Omental fat pad (tissue), 4 donors: ENCODE measurements at places on chromosomes 6 and 20.

GRCh38 chr6:168862346-168862980 is 391.2 kb downstream of the THBS2 start:
- no peak for DNase-seq

DNA sequence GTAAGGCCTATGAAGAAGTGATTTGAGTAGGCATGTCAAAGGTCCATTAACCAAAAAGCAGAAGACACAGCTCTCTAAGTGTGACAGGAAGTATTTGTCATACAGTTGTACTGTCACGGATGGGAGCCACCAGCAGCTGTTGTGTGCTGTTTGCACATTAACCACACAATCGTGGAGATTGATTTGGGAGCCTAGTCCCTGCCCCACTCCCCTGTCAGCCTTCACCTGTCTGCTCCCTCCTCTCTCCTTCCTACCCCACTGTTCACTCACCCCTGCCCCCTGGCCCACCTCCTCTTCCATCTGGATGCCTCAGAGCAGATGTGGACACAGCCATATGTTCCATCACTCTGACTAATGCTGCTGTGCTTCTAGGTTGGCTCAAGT is 124.7 kb upstream of the SPACA1 start:
- DNase-seq = no peak

DNA sequence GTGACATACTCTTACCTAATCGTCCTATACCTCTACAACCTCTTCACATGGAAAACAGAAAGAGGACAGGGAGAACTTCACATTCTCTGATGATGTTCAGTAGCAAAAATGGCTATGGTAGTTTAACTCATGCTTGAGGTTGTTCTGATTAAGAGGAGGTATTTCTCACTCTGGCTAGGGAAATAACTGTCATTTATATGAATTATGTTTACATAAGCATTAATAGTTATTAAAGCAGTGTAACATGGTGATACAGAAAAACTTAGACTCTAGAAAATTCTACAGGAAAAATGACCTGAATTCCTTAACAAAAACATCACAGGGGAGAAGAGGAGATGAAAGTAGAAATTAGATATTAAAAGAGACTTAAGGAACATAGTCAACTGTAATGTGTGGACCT is 57.3 kb downstream of the MAP3K5 start:
- no peak for DNase-seq

- no peak for DNase-seq
Observed at GRCh38 chr6:166286839-166287271, 21.3 kb downstream of the PRR18 start.

DNA sequence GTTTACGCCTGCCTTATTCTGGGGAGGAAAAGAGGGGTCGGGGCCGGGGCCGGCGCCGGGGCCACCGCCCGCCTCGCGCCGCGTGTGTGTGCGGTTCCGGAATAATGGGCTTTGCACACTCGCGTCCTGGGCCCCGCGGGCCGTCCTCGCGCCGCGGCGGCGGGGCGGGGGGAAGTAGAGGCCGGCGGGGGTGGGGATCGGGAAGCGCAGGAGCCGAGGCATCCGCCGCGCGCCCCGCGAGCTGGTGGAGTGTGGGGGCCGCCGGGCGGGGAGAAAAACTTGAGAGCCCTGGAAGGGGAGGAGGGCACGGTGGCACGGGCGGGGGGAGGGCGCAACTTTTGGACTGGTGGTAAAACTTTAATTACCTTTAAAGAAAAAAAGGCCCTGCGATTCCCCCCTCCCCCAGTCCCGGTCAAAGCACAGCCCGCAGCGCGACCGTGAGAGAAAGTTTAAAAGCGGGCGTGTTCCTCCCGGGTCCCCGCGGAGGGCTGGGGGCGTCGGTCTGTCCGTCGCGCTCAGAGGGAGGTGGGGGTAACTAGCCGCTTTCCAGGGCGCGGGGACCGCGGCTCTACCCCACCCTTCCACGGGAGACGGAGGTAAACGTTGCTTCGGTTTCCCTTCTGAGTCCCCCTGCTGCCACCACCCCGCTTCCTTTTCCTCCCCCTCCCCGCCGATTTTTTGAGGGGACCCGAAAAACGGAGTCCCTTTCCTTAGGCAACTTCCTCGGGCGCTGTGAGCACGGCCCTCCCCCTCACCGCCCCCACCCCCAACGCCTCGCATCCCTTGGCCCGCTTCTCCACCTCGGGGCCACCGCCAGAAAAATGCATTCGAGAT is 1.9 kb downstream of the L3MBTL3 start:
- no peak for DNase-seq

GRCh38 chr6:45923831-45924391 is 91.7 kb downstream of the CLIC5 start:
- no peak for DNase-seq

- no peak for DNase-seq
Observed at GRCh38 chr6:64691064-64691463, 1016.0 kb downstream of the EYS start.

- DNase-seq = no peak
Observed at GRCh38 chr20:15807271-15807670, 766.0 kb downstream of the KIF16B start.

GRCh38 chr20:63759377-63759901 is 19.9 kb downstream of the SLC2A4RG start:
- DNase-seq = no peak

- DNase-seq = no peak
Observed at GRCh38 chr6:74956559-74957428, 249.1 kb downstream of the COL12A1 start.

GRCh38 chr6:122129313-122130025 is 270.0 kb upstream of the HSF2 start:
- no peak for DNase-seq

- no peak for DNase-seq
Observed at GRCh38 chr6:100726666-100727065, 154.5 kb downstream of the ASCC3 start.

- no peak for DNase-seq
Observed at GRCh38 chr6:144922120-144922722, 637.1 kb downstream of the UTRN start.
